ENCODE measurements at places on chromosomes 3 and 15.

GRCh38 chr3:9623148-9623547 lies 26.2 kb upstream of the MTMR14 start:
- DNase-seq = no peak

- no peak for DNase-seq
These were observed 4.4 kb upstream of the PLSCR2 start for GRCh38 chr3:146473726-146474125.

- no peak for DNase-seq
These were observed 266.0 kb upstream of the ICE2 start for GRCh38 chr15:60744826-60745460.

DNA sequence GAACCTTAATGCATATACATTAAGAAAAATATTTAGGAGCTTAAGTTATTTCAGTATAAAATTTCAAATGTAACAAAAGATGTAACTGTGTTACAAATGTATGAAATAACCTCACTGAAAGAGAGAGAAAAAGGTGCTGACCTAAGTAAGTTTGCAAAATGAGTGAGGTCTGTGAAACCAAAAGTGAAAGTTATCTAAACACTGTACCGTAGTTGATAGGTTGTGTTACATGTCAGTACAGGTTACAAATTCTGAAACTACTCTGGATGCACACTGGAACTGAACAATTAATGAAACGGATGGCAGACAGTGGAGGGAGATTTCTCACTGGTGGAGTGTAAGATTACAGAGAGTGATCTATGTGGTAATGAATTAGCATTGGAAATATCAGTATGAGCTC lies 420.7 kb downstream of the ZNF385D start:
- DNase-seq = no peak

DNA sequence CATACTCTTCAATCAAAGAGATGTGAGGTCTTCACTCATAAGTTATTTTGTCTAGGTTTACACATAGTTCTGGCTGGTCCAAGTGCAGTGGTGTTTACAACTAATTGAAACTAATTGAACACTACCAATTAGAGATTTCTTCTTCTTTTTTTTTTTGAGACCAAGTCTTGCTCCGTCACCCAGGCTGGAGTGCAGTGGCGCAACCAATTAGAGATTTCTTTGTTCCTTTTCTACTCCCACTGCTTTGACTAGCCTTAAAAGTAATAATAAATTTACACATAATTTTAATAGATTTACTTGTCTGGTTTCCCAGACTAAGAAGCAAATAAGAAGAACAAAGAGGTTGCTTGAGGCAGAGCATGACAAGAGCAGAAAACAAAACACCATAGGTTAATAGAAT lies 6.7 kb upstream of the DENND6A start:
- no peak for DNase-seq

DNA sequence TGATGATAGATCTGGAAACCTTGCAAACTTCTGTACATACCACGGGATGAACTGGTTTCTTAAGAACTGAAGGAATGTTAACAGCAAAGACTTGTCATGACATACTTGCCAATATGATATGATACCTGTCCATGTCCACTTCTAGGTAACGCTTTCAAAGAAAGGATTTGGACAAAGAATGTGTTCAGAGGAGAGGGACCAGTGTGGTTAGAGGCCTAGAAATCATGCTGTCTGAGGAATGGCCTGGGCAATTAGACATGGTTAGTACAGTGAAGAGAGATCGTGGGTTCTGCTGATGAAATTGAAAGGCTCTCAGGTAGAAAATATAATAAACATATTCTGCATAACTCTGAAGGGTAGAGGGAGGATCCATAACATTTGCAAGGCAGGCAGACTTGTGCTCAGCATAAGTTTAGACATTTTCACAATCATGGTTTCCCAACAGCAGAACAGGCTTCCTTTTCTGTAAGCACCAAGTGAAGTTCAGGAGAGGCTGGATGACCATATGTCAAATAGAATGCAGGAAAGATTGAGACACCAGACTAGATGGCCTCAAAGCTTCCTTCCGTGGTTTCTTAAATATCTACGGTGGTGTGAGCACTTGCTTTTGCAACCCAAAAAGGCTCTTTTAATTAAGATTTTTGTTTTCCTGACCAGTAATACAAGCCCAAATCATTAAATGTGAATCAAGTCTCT lies 39.9 kb downstream of the TGFBR2 start:
- DNase-seq = no peak

DNA sequence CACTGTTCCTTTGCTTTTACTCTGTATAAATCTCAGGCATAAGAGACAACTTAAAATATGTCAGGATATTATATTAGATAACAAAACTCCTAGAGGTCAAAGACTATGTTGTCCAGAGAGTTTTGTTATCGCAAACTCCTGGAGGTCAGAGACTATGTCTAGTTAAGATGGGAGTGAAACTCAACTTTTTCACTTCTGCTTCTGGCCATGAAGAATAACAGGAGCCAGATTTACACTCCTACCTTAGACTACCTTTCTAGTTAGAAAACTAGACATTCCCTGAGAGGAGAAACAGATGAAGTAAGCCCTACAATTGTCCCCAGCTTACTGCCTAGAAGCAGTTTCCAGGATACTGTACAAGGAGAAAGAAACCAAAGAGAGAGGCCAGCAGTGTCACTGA lies 255.4 kb upstream of the UBE2E1 start:
- DNase-seq = no peak

- DNase-seq = no peak
These were observed 647.1 kb downstream of the NTRK3 start for GRCh38 chr15:87609474-87609873.

DNA sequence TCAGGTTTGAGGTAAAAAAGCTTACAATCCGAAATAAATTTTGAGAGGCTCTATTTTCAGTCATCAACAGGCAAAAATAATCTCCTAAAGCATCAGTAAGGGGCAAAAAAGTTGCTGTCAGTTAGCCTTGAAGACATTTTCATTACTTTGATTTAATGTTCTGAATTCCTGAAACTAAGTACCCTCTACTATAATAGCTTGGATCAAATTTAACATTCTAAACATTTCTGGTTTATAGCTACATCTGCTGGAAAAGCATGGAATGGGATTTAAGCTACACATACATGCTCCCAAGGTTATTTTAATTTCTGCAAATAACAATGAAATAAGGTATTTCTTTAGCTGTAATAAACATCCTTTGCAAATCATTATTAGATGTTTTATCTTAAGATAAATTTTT lies 245.4 kb downstream of the ULK4 start:
- no peak for DNase-seq

GRCh38 chr15:49877117-49877872 lies 241.7 kb downstream of the ATP8B4 start:
- no peak for DNase-seq

DNA sequence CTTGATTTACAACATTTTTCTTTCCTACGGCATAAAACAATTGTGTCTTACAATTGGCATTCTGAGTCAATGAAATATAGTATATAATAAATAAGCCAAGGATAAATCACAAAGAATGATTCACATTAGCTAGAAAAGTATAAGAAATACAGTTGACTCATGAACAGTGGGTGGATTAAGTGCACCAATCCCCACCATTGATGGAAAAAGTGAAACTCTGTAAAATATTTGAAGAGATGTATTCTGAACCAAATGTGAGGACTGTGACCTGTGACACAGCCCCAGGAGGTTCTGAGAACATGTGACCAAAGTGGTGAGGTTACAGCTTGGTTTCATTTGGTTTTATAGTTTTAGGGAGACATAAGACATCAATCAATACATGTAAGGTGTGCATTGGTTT lies 227.5 kb downstream of the ALCAM start:
- no peak for DNase-seq

GRCh38 chr3:134406331-134407238 lies 32.3 kb upstream of the AMOTL2 start:
- no peak for DNase-seq

GRCh38 chr3:430186-430585 lies 233.6 kb downstream of the CHL1 start:
- no peak for DNase-seq

- DNase-seq = peak; percentile 69
These were observed 51.8 kb upstream of the FURIN start for GRCh38 chr15:90816401-90817116.

GRCh38 chr3:49238274-49239127 lies 38.5 kb downstream of the C3orf62 start:
- DNase-seq = no peak

- DNase-seq = no peak
These were observed 4.8 kb upstream of the DAZL start for GRCh38 chr3:16609927-16610580.

- no peak for DNase-seq
These were observed 107.2 kb upstream of the ABHD17C start for GRCh38 chr15:80587816-80588456.

- DNase-seq = peak; percentile 72
These were observed 54.7 kb downstream of the ONECUT1 start for GRCh38 chr15:52735231-52736089.

DNA sequence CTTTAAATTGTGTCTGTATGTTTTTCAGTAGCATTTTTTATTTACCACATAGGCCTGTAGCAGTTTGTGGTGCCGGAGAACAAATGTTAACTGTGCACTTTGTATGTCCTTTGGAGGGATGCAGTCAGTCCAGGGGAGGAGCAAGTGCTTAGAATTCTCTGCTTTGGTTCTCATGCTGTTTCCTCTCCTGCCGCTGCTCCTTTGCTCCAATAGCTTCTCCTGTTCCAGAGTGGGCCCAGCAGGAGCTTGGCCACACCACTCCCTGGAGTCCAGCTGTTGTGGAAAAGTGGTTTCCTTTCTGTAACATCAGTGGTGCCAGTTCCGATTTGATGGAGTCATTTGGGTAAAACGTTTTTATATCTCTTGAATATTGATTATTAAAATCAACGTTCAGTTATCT lies 16.6 kb downstream of the TICRR start:
- DNase-seq = no peak

DNA sequence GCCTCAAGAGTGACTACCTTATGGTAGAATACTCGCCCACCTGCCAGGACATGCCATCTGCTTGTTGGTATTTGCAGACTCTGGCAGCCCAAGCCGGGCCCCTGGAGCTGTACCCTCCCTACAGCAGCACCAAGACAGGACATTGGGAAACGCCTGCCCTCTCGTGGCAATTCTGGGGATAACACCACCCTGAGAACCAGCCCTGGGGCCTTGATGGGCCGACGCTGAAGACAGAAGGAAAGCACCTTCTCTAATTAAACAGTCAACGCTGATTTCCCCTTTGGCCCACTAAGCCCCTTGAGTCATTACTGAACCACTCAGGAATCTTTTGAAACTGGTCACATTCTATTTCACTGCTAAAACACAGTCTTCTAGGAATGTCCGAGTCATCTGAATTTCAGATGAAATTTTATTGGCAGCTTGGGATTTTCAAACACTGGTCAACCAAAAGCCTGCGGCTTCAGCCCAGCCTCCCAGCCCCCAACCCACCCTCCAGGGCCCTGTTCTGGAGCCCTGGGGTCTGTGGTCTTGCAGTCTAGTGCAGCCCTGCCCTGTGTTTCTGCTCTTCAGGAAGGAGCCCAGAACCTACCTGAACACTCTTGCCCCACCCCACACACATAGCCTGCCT lies 91.3 kb downstream of the TMEM266 start:
- DNase-seq = peak; percentile 48

DNA sequence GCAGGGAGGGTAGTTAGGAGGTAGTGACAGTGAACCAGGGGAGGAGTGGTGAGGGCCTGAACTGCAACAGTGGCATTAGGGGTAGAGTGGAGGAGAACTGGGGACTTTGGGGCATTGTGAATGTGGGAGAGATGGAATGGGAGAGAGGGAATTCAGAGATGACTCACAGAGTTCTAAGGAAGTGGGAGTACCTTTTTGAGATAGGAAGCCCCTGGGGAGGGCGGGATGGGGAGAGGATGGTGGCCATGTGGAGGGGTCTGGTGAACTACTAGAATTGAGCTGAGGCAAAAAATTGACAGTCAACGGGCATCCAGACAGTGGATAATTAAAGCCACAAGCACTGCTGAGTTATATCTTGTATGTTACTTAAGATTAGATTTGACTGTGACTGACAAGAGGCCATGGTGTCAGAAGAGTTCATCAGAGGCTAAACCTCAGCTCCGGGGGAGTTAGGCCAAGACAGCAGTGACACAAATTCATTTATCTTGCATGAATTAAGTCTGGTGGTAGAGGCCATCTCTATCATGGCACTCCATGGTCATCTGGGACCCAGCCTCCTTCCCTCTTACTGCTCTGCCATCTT lies 34.0 kb downstream of the PLEKHO2 start:
- DNase-seq = no peak

- no peak for DNase-seq
These were observed 11.5 kb upstream of the SPINK8 start for GRCh38 chr3:48344867-48345507.

DNA sequence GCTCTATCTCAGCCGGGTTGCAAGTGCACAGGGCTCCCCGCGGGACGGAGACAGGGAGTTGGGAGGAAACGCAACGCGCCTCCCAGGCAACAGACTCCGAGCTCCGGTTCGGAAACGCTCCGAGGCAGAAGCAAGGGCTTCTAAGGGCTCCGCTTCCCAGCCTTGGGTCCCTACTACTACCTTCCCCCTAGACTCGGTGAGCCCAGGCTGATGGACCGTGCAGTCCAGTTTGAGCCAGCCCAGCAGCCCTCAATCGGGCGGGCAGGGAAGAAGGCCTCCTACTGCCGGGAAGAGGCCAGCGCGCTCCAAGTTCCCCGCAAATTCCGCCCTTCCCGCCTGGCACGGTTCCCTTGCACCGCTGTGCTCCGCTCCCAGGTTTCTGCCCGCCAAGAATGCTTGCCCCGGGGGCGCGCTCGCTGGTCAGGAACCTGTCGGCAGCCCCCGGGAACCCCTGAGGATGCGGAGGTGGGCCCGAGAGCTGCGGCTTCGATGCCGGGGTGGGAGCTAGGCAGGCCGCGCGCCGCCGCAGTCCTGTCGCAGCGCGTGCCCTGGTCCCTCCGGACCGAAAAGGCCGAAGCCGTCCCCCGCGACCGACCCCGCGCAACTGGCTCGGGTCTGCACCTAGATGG lies 728 bp downstream of the TRANK1 start:
- peak; percentile 16 for DNase-seq

DNA sequence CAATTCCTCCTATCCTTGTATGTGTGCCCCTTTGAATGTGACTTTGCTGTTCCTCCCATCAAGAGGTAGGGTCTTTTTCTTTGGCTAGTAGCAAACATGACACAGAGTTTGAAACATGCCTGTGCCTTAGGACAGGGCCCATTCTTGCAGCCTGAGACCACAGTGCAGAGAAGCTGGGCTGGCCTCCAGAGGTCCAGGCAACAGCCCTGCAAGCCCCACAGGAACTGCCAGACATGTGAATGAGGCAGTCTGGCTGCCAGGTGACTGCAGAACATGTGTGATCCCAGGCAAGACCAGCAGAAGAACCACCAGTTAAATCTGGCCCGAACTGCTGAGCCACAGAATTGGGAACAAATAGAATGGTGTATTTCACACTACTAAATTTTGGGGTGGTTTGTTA lies 1.2 kb upstream of the HGD start:
- no peak for DNase-seq

GRCh38 chr3:148173851-148174250 lies 523.9 kb upstream of the AGTR1 start:
- DNase-seq = no peak

GRCh38 chr3:192655040-192655439 lies 72.3 kb downstream of the FGF12 start:
- no peak for DNase-seq

- DNase-seq = peak; percentile 34
These were observed 53.7 kb downstream of the CGGBP1 start for GRCh38 chr3:88005066-88005465.

GRCh38 chr3:176286476-176287085 lies 910.7 kb downstream of the TBL1XR1 start:
- no peak for DNase-seq

All from CD8-positive, alpha-beta memory T cell (primary cell).